ENCODE measurements at places on chromosomes 1 and 21.

GRCh38 chr1:56686169-56686568, 41.1 kb downstream of the PRKAA2 start:
- no peak for DNase-seq

DNA sequence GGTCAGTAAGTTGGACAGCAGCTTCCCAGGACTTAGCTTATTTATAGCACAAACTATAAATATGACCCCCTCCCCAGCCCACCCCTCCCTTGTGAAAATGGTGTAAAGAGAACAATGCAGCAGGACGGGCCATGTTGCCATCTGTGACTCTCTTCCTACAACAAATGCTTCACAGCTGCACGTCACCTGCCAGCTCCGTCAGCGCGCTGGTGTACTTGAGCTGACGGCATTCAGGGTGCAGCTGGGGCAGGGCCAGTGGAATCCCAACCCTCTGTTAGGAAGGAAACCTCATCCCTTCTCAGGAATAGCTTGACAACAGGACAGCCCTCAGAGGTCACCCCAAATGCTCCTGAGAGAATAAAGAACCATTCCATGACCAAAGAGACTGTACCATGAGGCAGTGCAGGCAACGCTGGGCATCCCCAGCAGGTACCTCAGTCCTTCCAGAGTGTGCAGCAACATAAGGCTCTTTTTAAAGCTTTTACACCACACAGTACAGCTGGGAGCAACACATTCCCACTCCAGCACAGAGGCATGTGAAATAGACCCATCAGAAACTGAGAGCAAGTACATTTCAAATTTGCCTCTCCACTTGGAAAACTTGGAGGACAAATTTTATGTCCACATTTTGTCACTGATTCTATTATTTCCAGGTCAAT, 85.0 kb downstream of the ATP1A1 start:
- DNase-seq, result no peak

GRCh38 chr1:63173161-63173560, 149.2 kb upstream of the FOXD3 start:
- no peak for DNase-seq

GRCh38 chr1:233383984-233384383, 56.5 kb downstream of the MAP3K21 start:
- DNase-seq, result no peak

GRCh38 chr1:240804475-240804874, 192.5 kb upstream of the GREM2 start:
- no peak for DNase-seq

- no peak for DNase-seq
Measured at GRCh38 chr1:203506858-203507626, 13.1 kb downstream of the OPTC start.

GRCh38 chr1:37513795-37514349, 694 bp downstream of the MEAF6 start:
- DNase-seq, result no peak

DNA sequence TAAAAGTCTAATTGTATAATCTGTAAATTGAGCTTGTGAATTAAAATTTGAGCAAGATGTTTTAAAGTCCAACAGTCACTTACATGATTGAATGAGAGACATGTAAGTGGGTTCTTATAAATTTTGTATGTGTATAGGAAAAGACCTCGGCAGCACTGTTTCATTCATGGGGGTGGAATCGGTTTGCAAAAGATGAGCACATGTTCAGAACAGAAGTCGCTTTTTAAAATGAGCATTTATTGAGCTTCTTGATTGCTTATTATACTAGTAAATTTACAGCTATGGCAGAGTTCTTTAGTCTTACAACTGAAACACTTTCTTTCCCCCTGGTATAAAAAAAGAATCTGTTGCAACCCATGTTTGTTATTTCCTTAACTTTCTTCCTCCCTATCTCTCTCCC, 33.9 kb downstream of the ACTN2 start:
- DNase-seq, result no peak

- DNase-seq, result no peak
Measured at GRCh38 chr1:10340930-10341590, 57.8 kb upstream of the PGD start.

- no peak for DNase-seq
Measured at GRCh38 chr1:205518661-205519540, 14.4 kb downstream of the CDK18 start.

- no peak for DNase-seq
Measured at GRCh38 chr1:177343445-177343844, 172.7 kb downstream of the BRINP2 start.

- DNase-seq, result no peak
Measured at GRCh38 chr1:7587773-7588456, 183.2 kb upstream of the VAMP3 start.

All from SW 1271 (cell line).